ENCODE measurements at places on chromosomes 2 and 18.

- DNase-seq: no peak
Measured at GRCh38 chr2:240503375-240503774, 54.4 kb downstream of the ANKMY1 start.

GRCh38 chr2:201532686-201533304, 81.3 kb downstream of the STRADB start:
- DNase-seq: peak; percentile 26

- DNase-seq: no peak
Measured at GRCh38 chr18:24778810-24779418, 318.5 kb downstream of the HRH4 start.

- no peak for DNase-seq
Measured at GRCh38 chr2:35409762-35410161, 945.8 kb upstream of the CRIM1 start.

- DNase-seq: no peak
Measured at GRCh38 chr2:75571730-75572430, 11.1 kb upstream of the EVA1A start.

GRCh38 chr2:142603759-142604158, 273.7 kb upstream of the KYNU start:
- no peak for DNase-seq

DNA sequence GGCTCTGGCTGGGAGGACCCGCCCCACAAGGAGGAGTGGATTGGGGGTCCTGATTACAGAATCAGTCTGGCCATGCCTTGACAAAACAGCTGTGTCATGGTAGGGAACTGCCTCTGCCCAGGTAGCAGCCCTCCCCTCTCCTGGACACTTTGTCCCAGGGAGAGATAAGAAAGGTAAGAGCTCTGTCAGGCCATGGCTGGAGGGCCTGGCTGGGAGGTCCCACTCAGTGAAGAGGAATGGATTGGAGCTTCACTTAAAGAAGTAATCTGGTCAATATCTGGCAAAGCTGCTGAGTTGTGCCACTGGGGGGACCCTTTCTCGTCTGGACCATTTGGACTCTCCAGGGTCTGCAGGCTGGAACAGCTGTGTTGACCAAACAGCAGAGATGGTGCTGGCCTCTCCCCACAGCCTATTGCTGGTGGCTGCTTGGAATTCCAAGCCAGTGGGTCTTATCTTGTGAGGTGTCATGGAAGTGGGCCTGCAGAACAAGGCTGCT, 75.4 kb downstream of the EPC2 start:
- DNase-seq: no peak

- DNase-seq: no peak
Measured at GRCh38 chr2:11352781-11353537, 8.5 kb upstream of the ROCK2 start.

GRCh38 chr2:203155406-203155805, 83.4 kb upstream of the CYP20A1 start:
- no peak for DNase-seq

- DNase-seq: no peak
Measured at GRCh38 chr2:222521099-222521498, 96.8 kb downstream of the SGPP2 start.

DNA sequence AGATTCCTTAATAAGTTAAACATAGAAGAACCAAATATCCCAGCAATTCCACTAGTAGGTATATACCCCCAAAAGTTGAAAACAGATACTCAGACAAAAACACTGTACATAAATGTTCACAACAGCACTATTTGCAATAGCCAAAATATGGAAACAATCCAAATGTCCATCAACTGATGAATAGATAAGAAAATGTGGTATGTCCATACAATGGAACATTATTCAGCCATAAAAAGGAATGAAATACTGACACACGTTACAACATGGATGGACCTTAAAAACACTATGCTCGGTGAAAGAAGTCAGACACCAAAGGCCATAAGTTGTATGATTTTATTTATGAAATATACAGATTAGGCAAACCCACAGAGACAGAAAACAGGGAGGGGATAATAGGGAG, 12.5 kb downstream of the TMEM178A start:
- no peak for DNase-seq

DNA sequence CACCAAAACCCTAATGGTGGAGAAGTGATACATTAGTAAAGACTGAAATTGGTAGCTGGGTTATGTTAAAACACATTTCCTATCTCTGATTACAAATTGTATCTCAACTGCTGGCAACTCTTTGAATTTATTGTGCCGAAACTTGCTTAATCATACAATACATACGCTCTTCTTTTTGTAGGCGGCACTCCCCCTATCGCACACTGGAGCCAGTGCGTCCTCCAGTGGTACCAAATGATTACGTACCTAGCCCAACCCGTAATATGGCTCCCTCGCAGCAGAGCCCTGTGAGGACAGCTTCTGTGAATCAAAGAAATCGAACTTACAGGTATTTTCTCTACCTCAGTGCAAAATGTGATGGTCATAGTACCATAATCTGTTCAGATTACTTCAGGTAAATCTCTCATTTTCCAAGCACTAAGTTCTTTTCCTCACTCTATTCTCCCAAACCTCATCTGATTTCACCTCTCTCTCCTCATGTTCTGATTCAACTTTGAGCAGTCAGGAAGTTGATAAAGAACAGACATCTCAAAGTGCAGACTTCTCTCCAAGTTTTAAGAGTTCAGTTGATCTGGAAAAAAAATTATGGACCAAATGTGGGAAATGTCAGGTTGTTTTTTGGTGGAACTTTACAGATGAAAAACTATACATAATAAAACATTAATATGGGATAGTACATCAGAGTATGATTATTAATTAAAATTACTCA, 66.5 kb downstream of the ABI2 start:
- no peak for DNase-seq

DNA sequence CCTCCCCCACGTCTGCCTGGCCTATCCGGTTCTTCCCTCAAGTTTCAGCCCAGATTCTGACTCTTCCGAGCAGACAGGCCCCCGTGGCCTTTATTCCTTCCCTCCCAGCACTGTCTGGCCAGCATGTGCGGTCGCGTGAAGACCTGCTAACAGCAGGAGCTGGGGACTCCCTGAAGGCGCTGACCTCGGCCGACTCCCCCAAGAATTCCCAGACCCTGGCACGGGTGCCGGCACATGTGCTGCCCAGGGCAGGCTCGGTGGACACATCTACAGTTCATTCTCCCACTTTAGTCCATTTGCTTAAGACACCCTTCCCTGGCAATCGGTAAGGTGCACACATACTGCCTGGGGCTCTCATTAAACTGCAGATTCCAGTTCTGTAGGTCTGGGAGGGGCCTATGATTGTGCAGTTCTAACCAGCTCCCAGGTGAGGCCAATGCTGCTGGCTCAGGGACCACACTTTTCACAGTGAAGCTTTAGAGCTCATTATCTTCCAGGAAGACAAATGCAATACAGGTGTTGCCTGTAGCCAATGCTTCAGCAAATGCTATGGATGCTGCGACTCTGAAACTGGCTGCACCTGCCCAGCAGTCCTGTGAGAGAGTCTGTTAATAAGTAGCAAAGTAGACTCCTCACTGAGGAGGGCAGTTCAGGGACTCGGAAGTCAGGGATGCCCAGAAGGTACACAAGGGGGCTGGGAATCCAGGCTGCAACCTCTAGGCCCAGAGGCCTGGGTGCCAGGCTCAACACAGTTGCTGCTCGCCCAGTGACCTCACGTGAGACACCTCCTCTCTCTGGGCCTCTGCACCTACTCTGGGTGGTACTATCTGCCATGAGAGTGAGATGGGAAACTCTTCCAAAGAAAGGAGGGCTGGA, 45.4 kb upstream of the TAF1B start:
- DNase-seq: no peak

- DNase-seq: no peak
Measured at GRCh38 chr2:222298001-222298310, 842 bp downstream of the PAX3 start.

Measured in NCI-H226 (cell line).